ENCODE measurements at places on chromosomes 12 and 14.

DNA sequence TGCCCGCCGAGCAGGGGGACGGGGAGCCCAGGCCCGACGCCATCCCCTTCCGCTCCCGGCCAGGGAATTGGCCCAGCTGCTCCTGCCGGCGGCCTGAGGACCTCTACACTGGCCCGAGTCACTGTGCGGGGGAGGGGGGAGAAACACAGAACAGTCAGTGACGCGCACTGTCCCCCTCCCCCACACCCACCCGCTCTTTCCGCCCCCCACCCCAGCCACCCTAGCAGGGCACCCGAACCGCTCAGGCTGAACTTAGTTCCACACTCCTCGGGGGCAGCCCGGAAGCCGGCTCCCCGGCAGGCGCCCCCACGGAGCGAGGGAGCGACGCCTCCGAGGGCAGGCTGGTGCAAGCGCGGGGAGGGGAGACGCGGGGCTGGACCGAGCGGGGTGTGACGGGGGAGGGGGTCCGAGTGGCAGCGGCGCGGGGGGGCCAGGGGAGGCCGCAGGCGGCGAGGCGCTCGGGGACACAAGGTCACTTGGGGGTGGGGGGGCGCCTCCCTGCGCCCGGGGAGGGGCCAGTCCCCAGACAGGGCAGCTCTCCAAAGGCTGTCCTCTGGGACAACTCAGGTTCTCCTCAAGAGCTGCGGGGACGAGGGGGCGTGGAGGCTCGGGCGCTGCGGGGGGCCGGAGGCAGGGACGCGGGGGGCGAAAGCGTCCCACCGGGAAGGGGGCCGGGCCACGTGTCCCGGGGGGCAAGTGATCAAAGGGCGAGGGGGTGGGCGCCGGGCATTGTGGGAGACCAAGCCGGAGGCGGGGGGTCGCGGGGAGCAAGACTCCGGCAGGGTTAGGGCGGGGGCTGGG lies 648 bp downstream of the CHD4 start:
- peaks cover 56% of the 10 kb centered on the region for H3K4me1 ChIP-seq
- H3K27ac ChIP-seq: peak overlapping the region; percentile 96
- no peaks in the 10 kb centered on the region for H3K27me3 ChIP-seq
- peaks cover 3% of the 10 kb centered on the region for H3K36me3 ChIP-seq

GRCh38 chr14:85934123-85934885 lies 404.4 kb downstream of the FLRT2 start:
- peak overlapping the region; percentile 9 for H3K27ac ChIP-seq
- H3K27me3 ChIP-seq: no peaks in the 10 kb centered on the region
- H3K4me1 ChIP-seq: peaks cover 9% of the 10 kb centered on the region
- DNase-seq: no peak
- peak overlapping the region; percentile 46 for H3K4me3 ChIP-seq

- H3K27ac ChIP-seq: peak overlapping the region; percentile 72
- peaks cover 6% of the 10 kb centered on the region for H3K4me1 ChIP-seq
- H3K27me3 ChIP-seq: no peaks in the 10 kb centered on the region
- no peaks in the 10 kb centered on the region for H3K36me3 ChIP-seq
Observed at GRCh38 chr12:2395354-2395977, 342.7 kb downstream of the CACNA1C start.

DNA sequence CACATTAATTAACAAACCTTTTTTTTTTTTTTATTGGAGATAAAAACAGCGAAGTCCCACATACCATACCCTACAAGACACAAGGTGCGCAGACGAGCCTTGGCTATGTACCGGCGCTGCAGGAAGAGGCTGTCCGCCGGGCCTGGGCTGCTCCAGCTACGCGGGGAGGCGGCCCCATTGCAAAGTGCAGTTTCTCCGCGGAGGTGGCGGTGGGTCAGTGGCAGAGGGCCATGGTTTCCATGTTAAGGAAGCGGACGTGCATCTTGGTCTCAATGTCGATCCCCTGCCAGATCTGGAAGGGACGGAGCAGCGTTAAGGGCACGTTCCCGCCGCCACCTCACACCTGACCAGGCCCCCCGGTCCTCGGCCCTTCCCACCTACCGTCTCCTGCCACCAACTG lies 60.3 kb downstream of the TESC start:
- no peak overlapping the region for H3K4me3 ChIP-seq
- DNase-seq: no peak
- H3K27me3 ChIP-seq: peaks cover 28% of the 10 kb centered on the region

DNA sequence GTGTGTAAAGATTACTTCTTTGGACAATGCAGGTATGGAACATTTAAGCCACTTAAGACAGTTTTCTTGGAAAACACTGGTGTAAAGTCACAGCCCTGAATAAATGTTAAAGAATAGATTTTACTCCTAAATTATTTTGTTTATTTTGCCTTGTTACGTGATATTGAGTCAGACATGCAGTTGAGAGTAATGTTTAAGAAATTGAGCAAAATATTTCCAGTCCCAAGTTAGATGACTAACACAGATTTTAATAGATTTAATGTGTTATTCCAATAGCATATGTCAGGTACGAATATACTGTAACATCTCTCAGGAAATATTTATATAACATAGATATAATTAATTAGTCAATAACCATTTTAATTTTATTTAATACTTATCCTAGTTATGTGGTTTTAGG lies 1361.7 kb downstream of the FSCB start:
- DNase-seq: no peak
- no peak overlapping the region for H3K27ac ChIP-seq
- H3K4me1 ChIP-seq: no peaks in the 10 kb centered on the region
- no peaks in the 10 kb centered on the region for H3K36me3 ChIP-seq

DNA sequence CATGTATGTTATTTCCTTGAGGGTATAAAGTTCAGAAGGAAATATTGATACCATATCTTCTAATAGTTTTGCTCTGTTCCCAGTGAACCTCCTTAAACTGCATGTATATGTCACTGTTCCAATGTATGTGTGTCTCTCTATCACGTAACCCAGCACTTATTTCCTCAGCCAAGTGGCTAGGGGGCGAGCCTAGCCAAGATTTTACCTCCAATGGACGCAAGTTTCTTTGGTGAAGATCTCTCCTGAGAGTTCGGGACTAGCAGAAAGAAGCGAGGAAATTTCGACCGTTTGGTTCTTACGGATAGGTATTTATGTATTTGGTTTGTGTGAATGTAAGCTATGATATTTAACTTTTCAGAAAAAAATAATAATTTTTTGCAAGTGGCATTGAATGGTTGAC lies 2.5 kb downstream of the SFSWAP start:
- H3K27ac ChIP-seq: no peak overlapping the region
- peaks cover 44% of the 10 kb centered on the region for H3K36me3 ChIP-seq
- no peak overlapping the region for H3K4me3 ChIP-seq
- no peak for DNase-seq
- peaks cover 19% of the 10 kb centered on the region for H3K4me1 ChIP-seq

- no peaks in the 10 kb centered on the region for H3K36me3 ChIP-seq
- no peaks in the 10 kb centered on the region for H3K27me3 ChIP-seq
- no peak for DNase-seq
Observed at GRCh38 chr12:3220382-3221321, 143.5 kb downstream of the TSPAN9 start.

DNA sequence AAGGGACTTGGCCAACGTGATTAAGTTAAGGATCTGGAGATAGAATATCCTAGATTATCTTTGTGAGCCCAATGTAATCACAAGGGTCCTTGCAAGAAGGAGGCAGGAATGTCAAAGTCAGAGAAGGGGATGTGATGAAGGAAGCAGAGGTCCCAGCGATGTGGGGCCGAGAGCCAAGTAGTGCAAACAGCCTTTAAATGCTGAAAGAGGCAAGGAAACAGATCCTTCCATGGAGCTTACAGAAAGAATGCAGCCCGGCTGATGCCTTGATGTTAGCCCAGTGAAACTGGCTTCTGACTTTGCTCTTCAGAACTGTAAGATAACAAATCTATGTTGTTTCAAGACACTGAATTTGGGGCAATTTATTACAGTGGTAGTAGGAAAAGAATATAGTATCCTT lies 74.9 kb downstream of the NEDD1 start:
- H3K27ac ChIP-seq: peak overlapping the region; percentile 71
- no peaks in the 10 kb centered on the region for H3K36me3 ChIP-seq
- no peak overlapping the region for H3K4me3 ChIP-seq

GRCh38 chr12:2322554-2323120 lies 269.9 kb downstream of the CACNA1C start:
- H3K4me1 ChIP-seq: no peaks in the 10 kb centered on the region
- no peak for DNase-seq
- no peaks in the 10 kb centered on the region for H3K27me3 ChIP-seq
- H3K36me3 ChIP-seq: no peaks in the 10 kb centered on the region

GRCh38 chr12:50354908-50355307 lies 41.5 kb downstream of the FAM186A start:
- peaks cover 8% of the 10 kb centered on the region for H3K4me1 ChIP-seq
- no peaks in the 10 kb centered on the region for H3K27me3 ChIP-seq
- H3K36me3 ChIP-seq: no peaks in the 10 kb centered on the region
- H3K27ac ChIP-seq: no peak overlapping the region

DNA sequence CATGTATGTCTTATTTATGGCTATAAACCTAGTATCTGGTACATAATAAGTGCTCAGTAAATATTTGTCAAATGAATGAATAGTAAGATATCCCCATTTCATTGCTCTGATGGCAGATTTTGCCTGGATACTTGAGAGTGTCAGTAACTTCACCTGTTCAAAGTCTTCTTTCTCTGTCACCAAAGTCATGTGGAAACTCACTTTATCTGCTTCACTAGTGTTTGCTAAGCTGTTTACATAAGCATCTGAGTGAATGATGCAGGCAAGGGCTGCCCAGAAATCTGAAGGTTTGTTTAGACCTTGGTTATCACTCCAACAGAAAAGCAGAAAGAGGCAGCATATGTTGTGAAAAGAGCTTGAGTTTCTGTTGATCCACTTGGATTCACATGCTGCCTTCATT lies 4.3 kb downstream of the OR4E1 start:
- H3K27me3 ChIP-seq: no peaks in the 10 kb centered on the region
- no peak for DNase-seq
- H3K27ac ChIP-seq: no peak overlapping the region
- no peaks in the 10 kb centered on the region for H3K4me1 ChIP-seq

DNA sequence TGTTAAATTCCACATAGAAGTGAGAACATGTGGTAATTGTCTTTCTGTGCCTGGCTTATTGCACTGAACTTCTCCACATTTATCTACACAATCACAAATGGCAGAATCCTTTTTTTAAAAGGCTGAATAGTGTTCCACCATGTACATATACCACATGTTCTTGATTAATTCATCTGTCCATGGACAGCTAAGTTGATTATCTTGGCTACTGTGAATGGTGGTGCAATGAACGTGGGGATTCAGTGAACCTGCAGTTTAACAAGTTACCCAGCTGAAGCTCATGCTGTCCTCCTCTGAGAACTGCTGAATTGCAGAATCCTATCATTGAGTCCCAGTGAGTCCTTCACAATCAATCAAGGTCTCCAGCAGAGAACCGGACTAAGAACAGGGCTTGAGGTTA lies 74.9 kb downstream of the TBK1 start:
- H3K36me3 ChIP-seq: no peaks in the 10 kb centered on the region
- DNase-seq: no peak
- H3K4me3 ChIP-seq: no peak overlapping the region
- no peaks in the 10 kb centered on the region for H3K27me3 ChIP-seq
- H3K27ac ChIP-seq: no peak overlapping the region

GRCh38 chr12:82359115-82359478 lies 768 bp downstream of the METTL25 start:
- H3K4me3 ChIP-seq: peak overlapping the region; percentile 74
- H3K27me3 ChIP-seq: no peaks in the 10 kb centered on the region
- DNase-seq: no peak
- H3K4me1 ChIP-seq: peaks cover 20% of the 10 kb centered on the region
- peak overlapping the region; percentile 79 for H3K27ac ChIP-seq

DNA sequence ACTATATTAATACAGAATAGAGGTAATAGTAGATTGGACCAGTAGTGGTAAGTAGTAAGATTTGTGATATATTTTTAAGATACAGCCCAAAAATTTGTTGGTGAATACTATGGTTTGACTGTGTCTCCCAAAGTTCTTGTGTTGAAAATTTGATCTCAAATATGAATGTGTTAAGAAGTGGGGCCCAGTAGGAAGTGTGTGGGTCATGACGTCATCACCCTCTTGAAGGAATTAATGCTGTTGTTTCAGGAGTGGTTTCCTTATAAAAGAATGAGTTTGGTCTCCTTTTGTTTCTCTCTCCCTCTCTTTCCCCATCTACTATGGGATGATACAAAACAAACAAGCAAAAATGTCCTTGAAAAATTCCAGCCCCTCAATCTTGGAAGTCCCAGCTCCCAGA lies 16.3 kb downstream of the LUM start:
- no peaks in the 10 kb centered on the region for H3K4me1 ChIP-seq
- no peak for DNase-seq
- H3K27ac ChIP-seq: no peak overlapping the region
- no peaks in the 10 kb centered on the region for H3K36me3 ChIP-seq

DNA sequence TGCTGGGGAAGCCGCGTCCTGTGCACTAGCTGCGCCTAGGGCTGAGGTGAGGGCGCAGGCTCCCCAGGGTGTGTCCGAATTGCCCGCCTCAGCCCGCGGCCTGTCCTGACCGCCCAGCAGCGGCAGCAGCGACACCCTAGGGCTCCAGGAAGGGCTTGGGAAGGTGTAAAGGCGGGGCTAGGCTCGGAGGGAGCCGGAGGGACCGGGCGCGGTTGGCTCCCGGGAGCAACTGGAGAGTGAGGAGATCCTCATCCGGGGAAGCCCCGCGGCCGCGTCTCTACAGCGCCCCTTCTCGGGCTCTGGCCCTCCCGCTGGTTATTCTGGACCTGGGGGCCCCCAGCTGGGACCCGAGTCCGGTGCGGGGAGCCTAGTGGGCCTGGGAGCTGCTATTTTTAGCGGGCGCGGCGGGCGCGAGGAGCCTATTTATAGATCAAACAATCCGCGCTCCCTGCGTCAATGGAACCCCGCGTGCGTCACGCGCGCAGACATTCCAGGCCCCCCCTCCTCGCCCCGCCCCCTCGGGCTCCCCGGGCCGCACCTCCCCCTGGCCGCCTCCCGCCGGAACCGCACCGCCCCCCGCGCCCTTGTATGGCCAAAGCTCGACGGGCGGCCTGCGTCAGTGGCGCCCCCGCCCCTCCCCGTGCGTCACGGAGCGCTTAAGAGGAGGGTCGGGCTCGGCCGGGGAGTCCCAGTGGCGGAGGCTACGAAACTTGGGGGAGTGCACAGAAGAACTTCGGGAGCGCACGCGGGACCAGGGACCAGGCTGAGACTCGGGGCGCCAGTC lies at the start of gene NR4A1:
Gene NR4A1, plus strand, starts transcription at position 685 of the 784 bp plus-strand sequence. CDS start 2,887 bp downstream, outside the sequence.
- peaks cover 2% of the 10 kb centered on the region for H3K36me3 ChIP-seq
- peak within 1 kb of the TSS; percentile 53 for H3K4me3 ChIP-seq
- H3K27me3 ChIP-seq: no peaks in the 10 kb centered on the region
- no peaks in the 10 kb centered on the region for H3K4me1 ChIP-seq
- peak within 1 kb of the TSS; percentile 98 for H3K27ac ChIP-seq

DNA sequence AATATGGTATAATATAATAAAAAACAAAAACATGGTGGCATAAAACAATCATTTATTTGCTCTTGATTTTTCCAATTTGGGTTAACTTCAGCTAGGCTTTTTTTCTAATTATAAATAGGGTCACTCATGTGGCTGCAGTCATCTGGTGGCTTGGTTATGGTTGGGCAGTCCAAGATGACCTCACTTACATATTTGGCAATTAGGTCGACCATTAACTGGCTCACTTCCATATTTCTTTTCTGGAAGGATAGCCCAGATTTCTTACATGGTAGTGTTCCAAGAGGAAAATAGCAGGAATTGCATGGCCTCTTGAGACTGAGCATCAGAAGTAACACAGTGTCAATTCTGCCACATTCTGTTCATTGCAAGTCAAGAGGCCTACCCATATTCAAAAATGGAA lies 153.4 kb downstream of the FUT8 start:
- no peaks in the 10 kb centered on the region for H3K4me1 ChIP-seq
- H3K36me3 ChIP-seq: peaks cover 20% of the 10 kb centered on the region
- no peak overlapping the region for H3K4me3 ChIP-seq
- no peaks in the 10 kb centered on the region for H3K27me3 ChIP-seq

- no peak for DNase-seq
- H3K27me3 ChIP-seq: no peaks in the 10 kb centered on the region
- no peak overlapping the region for H3K27ac ChIP-seq
- H3K4me1 ChIP-seq: no peaks in the 10 kb centered on the region
- no peak overlapping the region for H3K4me3 ChIP-seq
Observed at GRCh38 chr12:94481734-94482133, 22.1 kb upstream of the CEP83 start.
